ENCODE measurements at places on chromosomes 13 and 19.

- no peak overlapping the region for H3K4me3 ChIP-seq
- H3K4me1 ChIP-seq, result no peaks in the 10 kb centered on the region
- H3K36me3 ChIP-seq, result no peaks in the 10 kb centered on the region
- no peak for DNase-seq
- no peak overlapping the region for H3K27ac ChIP-seq
- peaks cover under 1% of the 10 kb centered on the region for H3K27me3 ChIP-seq
Observed at GRCh38 chr13:50645092-50645491, 198.4 kb downstream of the DLEU7 start.

DNA sequence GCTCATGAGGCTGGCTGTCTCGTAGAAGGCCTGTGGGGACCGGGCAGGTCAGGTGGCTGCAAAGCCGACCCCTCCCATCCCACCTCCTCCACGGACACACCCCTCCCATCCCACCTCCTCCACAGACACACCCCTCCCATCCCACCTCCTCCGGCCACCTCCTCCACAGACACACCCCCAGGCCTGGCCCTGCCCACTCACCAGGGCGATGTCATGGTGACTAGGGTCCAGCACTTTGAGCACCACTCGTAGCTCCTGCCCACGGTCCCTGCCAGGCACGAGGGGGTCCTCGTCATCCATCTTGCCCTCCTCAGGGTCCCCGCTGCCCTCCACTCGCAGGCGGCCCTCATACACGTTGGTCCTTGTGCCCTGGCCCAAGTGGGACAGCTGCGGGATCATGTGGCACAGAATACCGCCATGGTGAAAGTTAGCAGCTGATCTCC, 18.8 kb downstream of the TYK2 start:
- no peak for DNase-seq
- no peaks in the 10 kb centered on the region for H3K27me3 ChIP-seq
- H3K27ac ChIP-seq, result no peak overlapping the region
- H3K4me3 ChIP-seq, result no peak overlapping the region
- no peaks in the 10 kb centered on the region for H3K4me1 ChIP-seq
- peaks cover 30% of the 10 kb centered on the region for H3K36me3 ChIP-seq

- no peaks in the 10 kb centered on the region for H3K36me3 ChIP-seq
- H3K27ac ChIP-seq, result no peak overlapping the region
- no peaks in the 10 kb centered on the region for H3K4me1 ChIP-seq
- no peaks in the 10 kb centered on the region for H3K27me3 ChIP-seq
- no peak overlapping the region for H3K4me3 ChIP-seq
- no peak for DNase-seq
Observed at GRCh38 chr13:23963184-23963931, 66.1 kb upstream of the C1QTNF9B start.

DNA sequence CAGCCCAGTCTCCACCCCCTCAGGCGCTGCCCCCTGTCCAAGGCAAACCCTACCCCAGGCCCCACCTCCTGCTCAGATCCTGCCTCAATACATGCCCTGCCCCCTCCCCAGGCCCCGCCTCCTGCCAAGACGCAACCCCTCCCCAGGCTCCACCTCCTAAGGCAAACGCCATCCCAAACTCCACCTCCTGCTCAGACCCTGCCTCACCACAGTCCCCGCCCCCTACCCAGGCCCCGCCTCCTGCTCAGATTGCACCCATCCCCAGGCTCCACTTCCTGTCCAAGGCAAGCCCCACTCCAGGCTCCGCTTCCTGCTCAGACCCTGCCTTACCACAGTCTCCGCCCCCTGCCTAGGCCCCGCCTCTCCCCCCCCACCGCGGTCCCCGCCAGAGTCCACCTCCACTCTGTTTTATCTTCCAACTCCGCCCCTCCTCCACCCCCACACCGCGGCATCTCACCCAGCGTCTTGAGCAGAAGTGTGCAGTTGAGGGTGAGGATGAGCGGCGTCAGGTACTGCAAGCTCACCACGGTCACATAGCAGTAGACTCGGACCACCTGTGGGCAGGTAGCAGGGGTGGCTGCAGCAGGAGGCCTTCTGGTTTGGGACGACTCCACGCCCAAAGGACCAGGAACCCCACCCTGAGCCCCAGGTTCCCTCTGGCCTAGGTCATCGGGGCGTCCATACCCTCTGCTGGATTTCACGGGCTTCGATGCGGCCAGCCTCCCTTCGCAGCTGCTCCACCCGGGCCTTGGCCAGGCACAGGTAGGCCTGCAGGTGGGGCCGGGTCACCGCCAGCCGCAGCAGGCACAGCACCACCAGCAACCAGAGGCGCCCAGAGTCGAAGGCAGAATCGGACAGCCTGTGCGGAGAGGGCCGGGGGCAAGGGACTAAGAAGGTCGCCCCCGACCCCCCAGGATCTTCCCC, 17.7 kb downstream of the TMEM161A start:
- H3K27ac ChIP-seq, result no peak overlapping the region
- H3K4me1 ChIP-seq, result no peaks in the 10 kb centered on the region
- no peaks in the 10 kb centered on the region for H3K27me3 ChIP-seq
- peak; percentile 81 for DNase-seq
- H3K36me3 ChIP-seq, result peaks cover 3% of the 10 kb centered on the region
- no peak overlapping the region for H3K4me3 ChIP-seq

DNA sequence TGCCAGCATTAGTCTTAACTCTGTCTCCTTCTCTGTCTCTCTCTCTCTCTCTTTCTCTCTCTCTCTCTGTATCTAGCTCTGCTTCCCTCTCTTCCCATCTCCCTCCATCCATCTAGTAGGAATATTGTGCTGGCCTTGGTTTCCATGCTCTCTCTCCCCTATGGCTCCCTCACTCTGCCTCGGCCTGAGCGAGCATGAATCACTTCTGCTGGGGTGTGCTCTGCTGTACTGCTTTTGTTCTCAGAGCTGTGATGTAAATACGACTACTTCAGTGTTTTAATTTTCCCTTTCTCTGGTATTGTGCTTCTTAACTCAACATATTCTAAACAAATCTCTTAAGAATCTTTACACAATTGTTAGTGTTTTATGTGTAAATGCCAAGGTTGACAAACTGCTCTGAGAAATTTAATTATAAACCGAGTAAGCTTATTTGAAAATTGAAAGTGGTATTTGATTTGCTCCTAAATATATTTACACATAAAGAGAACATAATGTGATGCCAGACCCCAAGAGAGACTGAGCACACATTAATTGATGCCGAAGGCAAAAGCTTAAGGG, 211.5 kb upstream of the KL start:
- no peak overlapping the region for H3K4me3 ChIP-seq
- no peak overlapping the region for H3K27ac ChIP-seq
- H3K36me3 ChIP-seq, result no peaks in the 10 kb centered on the region

GRCh38 chr19:22427547-22427946, 5.4 kb upstream of the ZNF98 start:
- H3K4me3 ChIP-seq, result no peak overlapping the region
- H3K27ac ChIP-seq, result no peak overlapping the region
- H3K27me3 ChIP-seq, result no peaks in the 10 kb centered on the region
- H3K36me3 ChIP-seq, result no peaks in the 10 kb centered on the region

- H3K36me3 ChIP-seq, result peaks cover 17% of the 10 kb centered on the region
- no peak for DNase-seq
- no peaks in the 10 kb centered on the region for H3K27me3 ChIP-seq
- no peak overlapping the region for H3K27ac ChIP-seq
Observed at GRCh38 chr19:3512562-3513228, 6.6 kb downstream of the FZR1 start.

DNA sequence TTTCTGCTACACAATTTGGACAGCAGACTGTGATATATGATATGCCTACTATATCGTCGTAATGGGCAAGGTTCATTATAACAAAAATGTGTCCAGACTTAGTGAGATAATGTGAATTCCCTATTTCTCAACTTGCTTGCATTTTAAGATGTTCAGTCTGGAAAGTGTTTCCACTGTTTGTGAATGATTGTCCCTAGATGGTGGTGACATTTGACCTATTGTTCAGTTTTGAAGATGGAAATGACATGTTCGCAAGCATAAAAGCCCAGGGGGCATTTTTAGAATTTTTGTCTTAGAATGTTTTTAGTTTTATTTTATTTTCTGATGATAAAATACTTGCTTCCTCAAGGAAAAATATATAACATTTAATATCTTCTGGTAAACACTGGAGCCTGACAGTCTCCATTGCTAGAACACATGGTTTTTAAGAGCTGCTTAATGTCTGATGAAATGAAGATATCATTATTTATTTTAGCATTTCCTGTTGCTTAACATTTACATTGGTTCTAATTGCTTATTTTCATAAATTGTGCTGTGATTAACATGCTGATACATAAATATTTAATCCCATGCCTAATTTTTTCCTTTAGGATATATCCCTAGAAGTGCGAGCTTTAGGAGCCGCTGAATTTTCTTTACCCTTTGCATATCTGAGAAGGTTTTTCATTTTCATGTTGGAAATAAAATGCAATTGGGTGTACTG, 27.1 kb downstream of the MBNL2 start:
- peaks cover 14% of the 10 kb centered on the region for H3K4me1 ChIP-seq
- H3K4me3 ChIP-seq, result no peak overlapping the region
- DNase-seq, result peak; percentile 72
- H3K27ac ChIP-seq, result peak overlapping the region; percentile 42
- H3K27me3 ChIP-seq, result no peaks in the 10 kb centered on the region

- no peak for DNase-seq
- no peaks in the 10 kb centered on the region for H3K36me3 ChIP-seq
- no peak overlapping the region for H3K4me3 ChIP-seq
- H3K27ac ChIP-seq, result no peak overlapping the region
Observed at GRCh38 chr13:79237981-79238380, 168.1 kb downstream of the RBM26 start.

GRCh38 chr19:16585808-16586476, 13.7 kb upstream of the SLC35E1 start:
- H3K27me3 ChIP-seq, result no peaks in the 10 kb centered on the region
- H3K4me1 ChIP-seq, result peaks cover 16% of the 10 kb centered on the region
- H3K36me3 ChIP-seq, result no peaks in the 10 kb centered on the region
- DNase-seq, result no peak
- no peak overlapping the region for H3K4me3 ChIP-seq
- H3K27ac ChIP-seq, result no peak overlapping the region

- H3K27ac ChIP-seq, result no peak overlapping the region
Observed at GRCh38 chr19:6754136-6754535, 13.1 kb downstream of the SH2D3A start.

- H3K36me3 ChIP-seq, result no peaks in the 10 kb centered on the region
- H3K4me3 ChIP-seq, result no peak overlapping the region
Observed at GRCh38 chr19:33171222-33171795, 22.8 kb upstream of the LRP3 start.

GRCh38 chr19:49968279-49968922, 7.4 kb upstream of the SIGLEC11 start:
- no peak overlapping the region for H3K27ac ChIP-seq
- H3K27me3 ChIP-seq, result no peaks in the 10 kb centered on the region
- no peak overlapping the region for H3K4me3 ChIP-seq
- no peaks in the 10 kb centered on the region for H3K36me3 ChIP-seq
- H3K4me1 ChIP-seq, result no peaks in the 10 kb centered on the region

GRCh38 chr19:10831987-10832938, 3.7 kb downstream of the TMED1 start:
- no peak overlapping the region for H3K4me3 ChIP-seq
- peaks cover 8% of the 10 kb centered on the region for H3K4me1 ChIP-seq
- H3K27ac ChIP-seq, result no peak overlapping the region
- DNase-seq, result no peak

All from fibroblast of lung (primary cell).